A549 treated with CORT108297 at 1 μM for 4 hours (cell line): ENCODE measurements at places on chromosomes 2 and 18. TPM values are rescaled to one million over a fixed set of nuclear protein-coding genes. Genes with fewer than 3 reads are reported as not detected.

The MERTK gene
- total RNA-seq, result 1.7 to 2.0 TPM (median 1.8 TPM) in 5 replicates

The FRZB gene
- 0.03 to 0.15 TPM (median 0.06 TPM) in 4 of 5 replicates, not detected in the other for total RNA-seq

The SCN1A gene
- total RNA-seq, result not detected in 5 replicates

The NFU1 gene
- total RNA-seq, result 44.6 to 50.5 TPM (median 46.2 TPM) in 5 replicates

The NAT8 gene
- not detected in 5 replicates for total RNA-seq

The RMND5A gene
- 20.3 to 25.3 TPM (median 23.0 TPM) in 5 replicates for total RNA-seq

The DLGAP1 gene
- total RNA-seq, result 0.01 to 0.04 TPM in 2 of 5 replicates, not detected in the others

The SNTG2 gene
- not detected in 5 replicates for total RNA-seq

The ACMSD gene
- total RNA-seq, result not detected in 5 replicates

The DSC3 gene
- 1.2 to 2.2 TPM (median 1.7 TPM) in 5 replicates for total RNA-seq

The ANKRD23 gene
- total RNA-seq, result 0.72 to 2.6 TPM (median 2.2 TPM) in 5 replicates

The TUBA4B gene
- total RNA-seq, result 0.30 to 0.56 TPM (median 0.37 TPM) in 5 replicates

The COL4A3 gene
- total RNA-seq, result 0.43 to 1.2 TPM (median 0.69 TPM) in 5 replicates

The CYP20A1 gene
- 7.9 to 10.0 TPM (median 8.7 TPM) in 5 replicates for total RNA-seq

The SPATA3 gene
- not detected in 5 replicates for total RNA-seq

The TBC1D8 gene
- total RNA-seq, result 51.4 to 78.5 TPM (median 73.8 TPM) in 5 replicates

The MYO5B gene
- 10.0 to 12.3 TPM (median 11.0 TPM) in 5 replicates for total RNA-seq
